ENCODE measurements at places on chromosomes 6 and 20.

DNA sequence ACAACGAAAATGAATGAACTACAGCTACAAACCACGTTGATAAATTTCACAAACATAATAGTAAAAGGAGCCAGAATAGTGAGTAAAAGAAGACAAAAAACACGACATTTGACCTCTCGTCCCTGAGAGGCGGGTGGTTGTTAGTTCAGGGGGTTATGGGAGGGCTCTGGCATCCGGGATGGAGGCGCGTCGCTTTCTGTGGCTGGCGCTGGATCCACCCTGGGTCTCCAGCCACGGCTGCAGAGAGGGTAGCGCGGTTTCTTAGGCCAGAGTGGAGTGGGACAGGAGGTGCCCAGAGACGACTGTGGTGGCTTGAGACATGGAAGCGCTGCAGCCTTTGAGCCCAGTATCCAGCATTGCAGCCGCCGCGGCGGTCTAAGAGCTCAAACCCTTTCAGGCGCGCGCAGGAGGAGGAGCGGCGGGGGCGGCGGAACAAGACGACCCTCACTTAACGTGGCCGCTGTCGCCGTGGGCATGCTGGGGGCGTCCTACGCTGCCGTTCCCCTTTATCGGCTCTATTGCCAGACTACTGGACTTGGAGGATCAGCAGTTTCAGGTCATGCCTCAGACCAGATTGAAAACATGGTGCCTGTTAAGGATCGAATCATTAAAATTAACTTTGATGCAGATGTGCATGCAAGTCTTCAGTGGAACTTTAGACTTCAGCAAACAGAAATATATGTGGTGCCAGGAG lies 3.7 kb upstream of the ZSCAN23 start:
- peak; percentile 35 for DNase-seq

GRCh38 chr6:21997119-21998037 lies 299.5 kb downstream of the PRL start:
- no peak for DNase-seq

DNA sequence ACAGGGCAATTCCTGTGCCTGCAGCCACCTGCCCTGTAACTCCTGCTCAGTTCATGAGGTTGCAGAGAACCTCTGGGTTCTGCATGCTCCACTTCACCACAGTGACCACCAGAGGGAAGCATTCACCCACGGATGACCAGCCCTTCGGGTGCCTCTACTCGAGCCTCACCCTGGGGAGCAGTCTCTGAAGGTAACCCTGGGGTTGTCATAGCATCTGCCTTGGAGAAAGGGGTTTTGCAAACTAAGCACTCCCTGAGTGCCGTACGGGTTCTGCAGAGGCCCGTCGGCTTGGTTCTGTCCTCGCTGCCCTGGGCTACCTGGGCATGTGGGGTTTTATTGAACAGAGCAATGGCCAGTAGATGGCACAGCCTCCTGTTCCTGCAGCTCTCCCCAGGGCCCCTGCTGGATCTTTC lies 10.2 kb upstream of the CST5 start:
- DNase-seq: peak; percentile 60

DNA sequence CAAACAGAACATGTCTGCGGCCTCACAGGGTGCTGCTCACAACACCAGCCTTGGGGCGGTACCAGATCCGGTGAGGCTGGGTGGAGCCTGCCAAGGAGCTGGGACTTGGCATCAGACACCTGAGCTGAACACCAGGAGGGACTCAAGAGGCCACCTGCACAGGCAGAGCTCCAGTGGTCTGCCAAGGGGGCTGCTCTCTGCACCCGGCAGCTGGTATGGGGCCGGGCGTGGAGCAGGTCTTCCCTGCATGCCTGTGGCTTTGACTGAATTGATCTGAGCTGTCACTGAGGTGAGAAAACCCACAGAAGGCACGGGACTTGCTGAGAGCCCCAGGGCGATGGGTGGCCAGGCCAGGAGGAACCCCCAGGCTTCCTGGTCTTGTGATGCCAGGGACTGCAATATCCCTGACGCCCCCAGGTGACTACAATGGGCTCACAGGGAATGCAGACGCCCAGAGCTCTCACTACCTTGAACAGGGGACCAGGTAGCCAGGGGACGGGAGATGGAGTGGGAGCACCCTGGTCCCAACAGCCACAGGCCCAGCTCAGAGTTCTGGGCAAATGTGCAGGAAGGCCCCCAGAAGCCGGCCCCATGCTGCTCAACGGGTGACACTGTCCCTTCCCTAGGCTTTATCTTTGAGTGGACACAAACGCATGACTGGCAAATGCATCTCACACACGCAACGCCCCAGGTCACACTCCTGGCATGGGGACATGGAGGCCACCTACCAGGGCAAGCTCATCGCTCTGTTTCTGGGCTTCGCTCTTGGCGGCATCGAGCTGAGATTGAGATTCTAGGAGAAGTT lies 48.2 kb downstream of the DSTN start:
- no peak for DNase-seq

DNA sequence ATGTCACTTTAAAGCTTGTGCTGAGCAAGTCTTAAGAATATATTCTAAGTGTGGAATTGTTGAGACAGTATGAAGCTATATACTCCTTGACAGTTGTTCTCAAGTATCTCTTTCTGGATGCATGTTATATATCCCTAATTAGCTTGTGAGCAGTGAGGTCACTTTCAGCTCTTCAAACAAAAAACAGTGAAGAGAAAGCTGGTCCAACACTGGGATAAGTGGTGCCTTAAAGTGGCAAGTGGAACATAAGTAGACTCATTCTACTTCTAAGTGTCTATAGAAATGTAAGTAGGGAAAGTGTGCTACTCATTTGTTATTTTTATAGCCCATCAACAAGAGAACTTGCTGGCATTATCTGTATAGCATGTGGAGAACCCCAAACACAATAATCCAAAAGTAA lies 133.1 kb upstream of the BACH2 start:
- DNase-seq: no peak

DNA sequence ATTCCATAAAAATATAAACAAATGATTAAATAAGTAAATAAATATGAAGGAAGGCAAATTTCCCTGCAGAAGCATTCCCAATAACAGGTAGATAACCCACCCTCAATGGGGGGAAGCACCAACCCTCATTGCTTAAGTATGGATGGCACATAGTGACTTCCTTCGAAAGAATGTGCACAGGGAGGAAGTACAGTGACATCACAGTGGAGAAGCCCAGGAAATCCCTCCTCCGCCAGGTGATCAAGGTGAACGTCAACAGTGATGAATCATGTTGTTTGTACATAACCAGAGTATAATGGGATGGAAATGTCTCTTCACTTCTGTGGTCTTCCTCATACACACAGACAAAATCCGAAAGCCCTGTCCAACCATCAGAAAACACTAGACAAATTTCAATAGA lies 267.9 kb downstream of the THBS2 start:
- no peak for DNase-seq

- DNase-seq: no peak
Measured at GRCh38 chr6:131451321-131452144, 121.5 kb upstream of the ARG1 start.

GRCh38 chr20:62047666-62048345 lies 17.9 kb downstream of the TAF4 start:
- no peak for DNase-seq

GRCh38 chr6:63760199-63760598 lies 124.6 kb downstream of the PHF3 start:
- no peak for DNase-seq

Measured in neural crest cell (in vitro differentiated cells).